ENCODE measurements at places on chromosomes 11 and 22. TPM values are rescaled to one million over a fixed set of nuclear protein-coding genes. Genes with fewer than 3 reads are reported as not detected.

DNA sequence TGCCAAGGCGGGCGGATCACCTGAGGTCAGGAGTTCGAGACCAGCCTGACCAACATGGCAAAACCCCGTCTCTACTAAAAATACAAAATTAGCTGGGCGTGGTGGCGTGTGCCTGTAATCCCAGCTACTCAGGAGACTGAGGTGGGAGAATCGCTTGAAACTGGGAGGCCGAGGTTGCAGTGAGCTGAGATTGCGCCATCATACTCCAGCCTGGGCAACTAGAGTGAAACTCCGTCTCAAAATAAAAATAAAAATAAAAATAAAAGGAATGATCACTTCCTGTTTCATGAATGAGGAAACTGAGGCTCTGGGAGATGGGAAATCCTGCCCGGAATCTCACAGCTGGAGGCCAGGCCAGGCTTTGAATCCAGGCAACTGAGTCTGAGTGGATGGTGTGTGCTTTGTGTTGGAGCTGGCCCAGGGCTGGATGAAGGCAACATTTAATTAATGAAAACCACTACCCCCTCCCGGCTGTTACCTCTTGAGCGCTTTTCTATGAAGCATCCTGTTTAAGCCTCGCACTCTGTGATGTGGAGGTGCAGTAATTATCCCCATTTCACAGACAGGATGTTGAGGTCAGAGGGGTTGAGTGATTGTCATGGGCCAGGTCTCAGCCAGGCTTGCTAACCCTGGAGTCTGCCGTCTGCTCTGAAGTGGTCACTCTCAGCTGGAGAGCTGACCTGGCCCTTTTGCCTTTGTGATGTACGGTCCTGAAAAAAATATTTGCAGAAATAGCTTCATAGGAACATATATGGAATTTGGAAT is 27.8 kb downstream of the LRP5 start:
- DNase-seq: no peak

The DBX1 gene
- total RNA-seq: not detected

The LINC01488 gene
- not detected for total RNA-seq

- no peak for DNase-seq
Observed at GRCh38 chr11:73516080-73516479, 81.8 kb downstream of the FAM168A start.

The OR2AT4 gene
- not detected for total RNA-seq

The MUC5AC gene
- total RNA-seq: 0.35 TPM

The PHF21B gene
- not detected for total RNA-seq

DNA sequence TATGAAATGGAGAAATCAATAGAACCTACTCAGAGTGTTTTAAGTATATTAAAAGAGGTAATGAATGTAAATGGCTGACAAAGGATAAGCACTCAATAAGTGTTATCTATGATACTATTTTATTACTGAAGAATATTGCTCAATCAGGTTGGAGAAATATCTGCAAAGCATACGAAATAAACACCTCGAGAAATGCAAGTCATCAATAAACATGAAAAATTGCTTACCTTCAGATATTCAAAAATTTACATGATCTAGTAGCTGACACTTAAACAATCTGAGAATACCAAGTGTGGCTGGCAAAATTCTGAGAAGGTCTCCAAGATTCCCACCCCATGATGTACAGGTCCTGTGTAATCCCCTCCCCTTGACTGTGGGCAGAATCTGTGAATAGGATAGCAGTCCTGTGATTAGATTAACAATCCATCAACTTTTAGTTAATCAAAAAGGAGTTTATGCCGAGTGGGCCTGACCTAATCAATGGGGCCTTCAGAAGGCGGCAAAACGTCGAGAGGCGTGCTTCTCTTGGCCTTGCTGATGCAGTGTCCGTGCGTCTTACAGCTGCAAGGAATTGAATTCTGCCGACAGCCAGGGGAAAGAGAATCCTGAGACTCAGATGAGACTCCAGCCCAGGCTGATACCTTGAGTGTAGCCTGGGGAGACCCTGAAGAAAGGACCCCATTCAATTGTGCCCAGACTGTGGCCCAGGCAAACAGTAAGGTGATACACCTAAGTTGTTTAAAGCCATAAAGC is 49.1 kb downstream of the SPATA19 start:
- DNase-seq: no peak

The JAML gene
- 163 TPM for total RNA-seq

DNA sequence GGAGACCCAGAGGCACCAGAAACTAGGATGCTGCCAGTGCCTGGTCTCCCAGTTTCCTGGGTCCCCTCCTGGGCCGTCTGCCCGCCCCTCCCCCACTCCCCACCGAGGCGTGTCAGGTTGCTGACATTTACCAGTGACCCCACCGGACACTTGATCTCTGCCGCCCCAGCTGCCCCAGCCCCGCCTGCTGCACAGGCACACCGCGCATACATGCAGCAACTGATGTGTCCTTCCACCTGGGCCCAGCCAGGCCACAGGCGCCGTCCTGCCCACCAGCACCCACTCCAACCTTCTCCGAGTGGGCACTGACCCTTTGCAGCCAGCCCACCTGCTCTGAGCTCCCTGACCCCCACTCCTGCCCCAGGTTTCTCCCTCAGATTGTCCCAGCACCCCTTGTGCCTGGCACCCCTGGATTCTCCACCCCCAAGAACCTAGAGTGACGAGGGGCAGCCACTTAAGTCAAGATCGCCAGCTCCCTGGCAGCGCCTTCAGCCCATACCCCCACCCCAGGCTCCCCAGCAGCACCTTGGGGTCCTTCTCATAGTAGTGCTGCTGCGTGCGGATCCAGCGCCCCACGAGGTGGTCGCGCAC is 548 bp downstream of the PYGM start:
- DNase-seq: no peak

Data from lower lobe of right lung (tissue), 2 donors.